Stimulated activated CD8-positive, alpha-beta memory T cell treated with anti-CD3 and anti-CD28 coated beads, Interleukin-2, amount 100 ng/mL, for 1 hour (primary cell): ENCODE measurements at places on chromosomes 5 and 9.

- no peak for DNase-seq
These were observed 56.0 kb upstream of the SARDH start for GRCh38 chr9:133794016-133794760.

- no peak for DNase-seq
These were observed 13.1 kb upstream of the SERINC5 start for GRCh38 chr5:80268916-80269315.

- DNase-seq = no peak
These were observed 16.9 kb upstream of the NANS start for GRCh38 chr9:98039607-98040017.

DNA sequence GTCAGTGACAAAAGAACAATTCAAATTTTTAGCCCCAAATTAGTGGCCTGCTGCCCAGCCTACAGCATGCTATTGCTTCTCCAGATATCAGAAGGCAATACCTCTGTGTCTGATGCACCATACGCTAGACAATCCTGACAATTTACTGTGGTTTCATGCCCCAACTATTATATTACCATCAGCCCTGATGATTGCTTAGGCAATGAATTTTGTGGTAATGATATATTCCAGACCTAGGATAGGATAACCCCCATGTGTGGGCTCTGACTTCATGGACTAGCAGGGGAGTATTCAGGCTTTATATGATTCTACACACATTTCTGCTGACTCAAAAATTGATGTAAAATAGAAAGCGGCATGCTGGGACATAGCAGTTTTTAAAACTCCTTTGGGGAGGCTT, 168.7 kb upstream of the FST start:
- no peak for DNase-seq

DNA sequence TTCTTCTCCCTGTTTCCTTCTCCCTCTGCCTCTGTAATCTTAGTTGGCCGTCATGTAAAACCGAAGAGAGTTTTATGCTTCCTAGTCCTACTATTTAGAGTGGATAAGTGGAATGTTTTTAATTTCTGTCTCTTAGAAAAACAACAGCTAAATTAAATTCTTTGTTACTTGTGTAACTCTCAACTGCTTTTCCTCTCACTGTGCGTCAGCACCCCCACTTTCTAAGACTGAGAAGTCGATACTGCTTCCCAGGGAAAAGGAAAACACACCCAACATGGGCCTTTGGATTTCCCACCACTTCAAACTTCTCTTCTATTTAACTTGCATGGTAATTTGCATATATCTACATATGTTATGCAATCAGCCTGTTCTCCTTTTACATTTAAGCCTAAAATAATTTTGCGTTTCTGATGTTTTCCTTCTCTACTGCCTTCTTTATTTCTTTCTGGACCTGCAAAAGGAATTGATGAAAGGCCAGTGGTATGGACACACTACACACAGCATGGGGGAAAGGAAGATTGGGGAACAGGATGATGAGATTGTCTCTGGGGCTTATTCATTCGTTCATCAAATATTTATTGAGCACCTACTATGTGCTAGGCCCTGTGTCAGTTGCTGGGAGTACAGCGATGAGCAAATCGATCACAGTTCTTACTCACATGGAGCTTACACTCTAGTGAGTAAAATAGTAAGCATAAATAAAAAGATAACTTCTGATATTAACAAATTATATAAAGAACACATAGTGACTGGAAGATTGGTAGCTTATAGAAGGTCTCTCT, 52.5 kb upstream of the CTNNA1 start:
- DNase-seq = no peak

- no peak for DNase-seq
These were observed 102.3 kb downstream of the GDA start for GRCh38 chr9:72251589-72251988.
